ENCODE measurements at places on chromosomes 1 and 21. TPM values are rescaled to one million over a fixed set of nuclear protein-coding genes. Genes with fewer than 3 reads are reported as not detected.

The ILDR2 gene
- total RNA-seq, result 7.9 TPM

The EFNA1 gene
- total RNA-seq, result not detected

The NR1I3 gene
- total RNA-seq, result not detected

The TMEM81 gene
- total RNA-seq, result 2.3 TPM

The C1orf216 gene
- 18.3 TPM for total RNA-seq

The VWA5B1 gene
- total RNA-seq, result not detected

DNA sequence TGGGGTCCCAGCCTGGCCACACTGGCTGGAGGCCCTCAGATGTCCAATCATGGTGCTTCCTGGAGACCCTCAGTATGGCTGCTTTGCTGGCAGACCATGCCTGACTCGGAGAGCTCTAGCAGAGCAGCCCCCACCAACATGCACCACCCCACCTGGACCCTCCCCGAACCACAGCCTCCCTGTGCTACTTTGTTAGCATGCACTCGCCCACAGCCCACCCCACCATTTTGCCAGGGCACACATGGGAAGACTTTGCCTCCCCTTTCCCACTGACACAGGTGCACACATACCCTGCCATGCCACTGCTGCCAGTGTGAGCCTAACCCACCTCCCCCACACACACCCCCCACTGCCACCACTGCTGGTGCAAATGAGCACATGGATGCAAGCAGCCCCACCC is 497.5 kb upstream of the PBX1 start:
- no peaks in the 10 kb centered on the region for H3K27me3 ChIP-seq
- no peaks in the 10 kb centered on the region for H3K36me3 ChIP-seq
- DNase-seq, result no peak
- H3K4me3 ChIP-seq, result no peak overlapping the region

- H3K4me3 ChIP-seq, result no peak overlapping the region
- H3K4me1 ChIP-seq, result no peaks in the 10 kb centered on the region
- no peak overlapping the region for H3K27ac ChIP-seq
- DNase-seq, result no peak
- H3K36me3 ChIP-seq, result no peaks in the 10 kb centered on the region
Observed at GRCh38 chr21:18677632-18678031, 274.0 kb upstream of the TMPRSS15 start.

DNA sequence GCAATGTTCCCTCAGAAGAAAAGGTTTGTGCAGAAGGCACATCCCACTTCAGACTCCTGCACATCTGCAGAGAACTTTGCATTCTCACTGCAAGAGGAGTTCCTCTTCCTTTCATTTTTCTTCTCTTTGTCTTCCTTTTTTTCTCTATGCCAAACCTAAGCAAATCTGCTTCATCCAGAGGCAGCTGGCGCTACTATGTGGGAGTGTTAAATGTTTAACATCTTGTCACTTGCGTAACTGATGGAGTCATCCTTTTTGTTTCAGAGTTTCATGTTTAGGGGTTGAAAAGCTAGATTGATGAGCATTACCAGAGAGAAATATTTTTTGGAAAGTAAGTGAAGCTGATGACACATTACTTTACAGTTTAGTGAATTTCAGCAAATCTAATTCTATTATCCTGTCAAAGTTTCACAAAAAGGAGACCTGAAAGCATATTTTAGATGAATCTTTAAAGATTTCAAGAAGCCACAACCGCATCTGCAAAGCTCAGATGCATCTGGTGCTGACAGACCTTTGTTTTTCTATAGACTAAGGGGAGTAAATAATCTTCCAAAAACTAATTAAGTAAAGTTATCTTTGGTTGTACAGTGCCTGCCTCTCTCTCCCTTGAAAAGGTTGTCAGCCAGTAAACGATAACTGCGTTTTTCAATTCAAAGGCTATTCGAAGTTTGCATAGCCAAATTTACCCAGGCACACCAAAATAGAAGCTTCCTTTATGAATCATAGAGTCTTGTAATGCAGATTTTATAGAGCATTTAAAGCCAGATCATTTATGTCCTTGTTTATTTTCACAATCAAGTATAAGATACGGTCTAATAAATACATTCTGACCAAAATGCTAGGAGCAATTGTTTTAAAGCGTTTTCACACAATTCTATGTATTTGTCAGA is 1.2 kb upstream of the LRRC53 start:
- H3K27me3 ChIP-seq, result peaks cover 3% of the 10 kb centered on the region
- no peaks in the 10 kb centered on the region for H3K4me1 ChIP-seq
- H3K27ac ChIP-seq, result no peak overlapping the region

DNA sequence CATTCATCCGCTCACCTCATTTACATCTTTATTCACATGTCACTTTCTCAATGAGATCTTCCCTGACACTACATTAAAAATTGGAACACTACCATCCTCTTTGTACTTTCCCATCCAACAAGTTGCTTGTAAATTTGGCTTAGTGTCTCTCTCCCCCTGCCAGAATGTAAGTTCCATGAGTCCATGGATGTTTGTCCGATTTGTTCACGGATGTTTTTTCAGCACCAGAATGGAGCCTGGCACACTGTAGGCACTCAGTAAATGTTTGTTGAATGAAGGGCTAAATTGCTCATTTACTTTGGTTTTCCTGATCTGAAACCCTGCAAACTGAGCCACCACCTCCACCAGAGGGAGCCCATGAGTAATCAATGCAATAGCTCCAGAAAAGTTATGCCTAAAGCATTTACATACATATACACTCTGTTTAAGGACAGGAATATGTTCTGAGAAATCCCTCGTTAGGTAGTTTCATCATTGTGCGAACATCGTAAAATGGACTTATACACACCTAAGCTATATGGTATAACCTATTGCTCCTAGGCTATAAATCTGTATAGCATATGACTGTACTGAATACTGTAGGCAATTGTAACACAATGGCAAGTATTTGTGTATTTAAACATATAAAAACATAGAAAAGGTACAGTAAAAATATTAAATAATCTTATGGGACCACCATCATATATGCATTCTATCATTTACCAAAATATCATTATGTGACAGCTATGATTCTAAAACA is 2.8 kb upstream of the EYA3 start:
- H3K4me1 ChIP-seq, result peaks cover 22% of the 10 kb centered on the region
- DNase-seq, result peak; percentile 88
- H3K27me3 ChIP-seq, result peaks cover 26% of the 10 kb centered on the region
